ENCODE measurements at places on chromosomes 7 and 10.

GRCh38 chr7:5428478-5429252 lies 5.0 kb upstream of the TNRC18 start:
- DNase-seq, result no peak

DNA sequence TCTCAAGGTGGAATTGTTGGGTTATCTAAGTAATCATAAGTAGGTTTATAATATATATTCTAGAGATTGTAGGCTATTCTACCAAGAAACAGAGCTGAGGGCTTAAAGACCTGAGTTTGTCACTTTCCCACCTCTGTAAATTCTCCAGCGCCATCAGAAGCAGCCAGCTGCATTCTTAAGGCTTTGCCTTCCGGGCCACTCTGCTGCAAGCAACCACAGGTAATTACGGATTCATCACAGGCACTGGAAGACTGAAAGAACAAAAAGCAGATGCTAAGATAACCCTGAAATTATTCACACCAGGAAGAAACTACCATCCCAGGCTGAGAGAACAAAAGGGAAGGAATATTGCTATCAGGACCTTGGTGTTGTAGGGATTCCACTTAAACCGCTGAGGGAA lies 137.8 kb upstream of the JCAD start:
- no peak for DNase-seq

- no peak for DNase-seq
These were observed 1.7 kb downstream of the DIP2C start for GRCh38 chr10:687583-688311.

- DNase-seq, result no peak
These were observed 79.3 kb upstream of the IL6 start for GRCh38 chr7:22647451-22648257.

GRCh38 chr7:86207740-86208139 lies 436.0 kb upstream of the GRM3 start:
- DNase-seq, result no peak

DNA sequence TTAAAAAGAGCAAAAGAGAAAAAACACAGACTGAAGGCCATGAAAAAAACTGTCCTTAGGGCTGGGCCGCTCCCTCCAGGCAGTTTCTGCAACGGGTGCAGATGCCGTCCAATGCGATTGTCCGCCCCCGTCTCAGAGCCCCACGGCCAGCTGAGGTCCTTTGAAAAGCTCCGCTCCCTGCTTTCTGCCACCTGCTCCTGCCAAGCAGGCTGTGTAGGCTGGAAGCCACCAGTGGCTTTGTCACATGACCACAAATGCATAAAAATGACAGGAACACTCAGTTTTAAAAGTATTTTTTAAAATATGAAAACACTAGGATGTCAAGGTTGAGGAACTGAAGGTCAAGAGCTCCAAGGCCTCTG lies 71.7 kb downstream of the AMZ1 start:
- DNase-seq, result no peak

DNA sequence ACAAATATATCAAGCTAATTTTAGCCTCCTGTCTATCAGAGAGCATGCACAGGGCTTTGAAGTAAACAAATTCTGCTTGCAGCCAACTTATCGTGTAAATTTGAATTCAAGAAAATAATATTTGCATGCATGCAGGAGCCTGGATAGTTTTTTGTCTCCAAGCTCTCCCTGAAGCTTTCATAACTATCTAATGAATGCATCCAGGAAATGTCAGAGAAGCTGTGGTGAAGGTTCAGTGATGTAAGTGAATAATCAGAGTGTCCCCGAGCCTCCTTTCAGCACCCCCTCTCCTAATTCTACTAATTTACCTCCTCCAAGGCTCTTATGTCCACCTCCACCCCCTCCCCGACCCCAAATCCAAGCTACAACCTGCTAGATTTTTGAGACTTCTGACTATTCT lies 172.0 kb upstream of the ZNF32 start:
- DNase-seq, result no peak

DNA sequence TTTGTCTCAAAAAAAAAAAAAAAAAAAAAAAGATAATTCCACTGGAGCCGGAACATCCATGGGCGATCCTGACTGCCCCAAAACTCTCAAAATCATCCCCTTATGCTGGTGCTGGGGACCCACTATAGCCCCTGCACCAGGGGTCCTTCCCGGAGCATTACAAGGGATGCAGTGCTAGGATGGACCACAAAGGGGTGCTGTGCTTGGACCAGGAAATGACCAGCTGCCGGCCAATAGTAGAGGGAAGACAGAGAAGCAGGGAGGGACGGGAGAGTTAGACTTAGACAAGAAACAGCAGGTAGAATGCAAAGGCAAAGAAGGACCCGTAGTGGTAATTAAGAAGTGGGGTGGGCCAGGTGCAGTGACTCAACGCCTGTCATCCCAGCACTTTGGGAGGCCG lies 40.5 kb downstream of the RCC1L start:
- DNase-seq, result no peak

DNA sequence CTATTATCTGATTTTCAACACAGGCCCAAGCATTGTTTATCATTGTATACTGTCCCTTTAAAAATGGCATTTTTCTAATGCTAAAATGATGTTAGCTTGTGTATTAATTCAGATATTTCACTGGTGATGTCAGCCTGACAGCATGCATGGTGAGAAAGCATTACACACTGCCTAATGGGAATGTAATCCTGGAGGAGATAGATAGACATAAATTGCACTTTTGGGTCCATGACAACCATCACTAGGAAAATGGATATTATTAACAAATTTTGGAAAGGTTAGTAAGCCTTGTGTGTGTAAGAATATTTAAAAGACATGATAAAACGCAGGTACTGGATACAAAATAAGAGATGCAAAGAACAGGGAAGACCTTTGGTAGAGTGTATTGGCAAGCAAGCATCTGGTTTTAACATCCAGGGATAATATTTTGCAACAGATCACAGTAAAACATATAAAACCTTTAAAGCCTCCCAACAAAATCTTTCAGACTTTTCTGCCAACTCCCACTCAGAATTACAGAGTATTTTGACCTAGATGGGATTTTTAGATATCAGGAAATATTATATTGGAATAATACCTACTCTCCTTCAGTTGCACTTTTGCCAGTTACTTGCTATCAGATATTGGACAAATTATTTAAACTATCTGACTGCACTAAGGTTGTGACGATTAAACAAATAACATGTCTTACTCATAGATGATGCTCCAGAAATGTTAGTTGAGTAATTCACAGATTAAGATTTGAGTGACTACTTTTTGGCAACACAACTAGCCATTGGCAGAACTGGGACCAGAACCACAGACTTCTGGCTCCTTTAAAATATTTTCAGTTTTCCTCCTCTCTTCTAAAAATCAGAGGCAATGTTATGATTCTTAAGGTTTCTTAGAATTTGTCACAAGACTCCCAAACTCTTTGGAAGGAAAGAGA lies 291.6 kb upstream of the SEMA3C start:
- DNase-seq, result no peak

DNA sequence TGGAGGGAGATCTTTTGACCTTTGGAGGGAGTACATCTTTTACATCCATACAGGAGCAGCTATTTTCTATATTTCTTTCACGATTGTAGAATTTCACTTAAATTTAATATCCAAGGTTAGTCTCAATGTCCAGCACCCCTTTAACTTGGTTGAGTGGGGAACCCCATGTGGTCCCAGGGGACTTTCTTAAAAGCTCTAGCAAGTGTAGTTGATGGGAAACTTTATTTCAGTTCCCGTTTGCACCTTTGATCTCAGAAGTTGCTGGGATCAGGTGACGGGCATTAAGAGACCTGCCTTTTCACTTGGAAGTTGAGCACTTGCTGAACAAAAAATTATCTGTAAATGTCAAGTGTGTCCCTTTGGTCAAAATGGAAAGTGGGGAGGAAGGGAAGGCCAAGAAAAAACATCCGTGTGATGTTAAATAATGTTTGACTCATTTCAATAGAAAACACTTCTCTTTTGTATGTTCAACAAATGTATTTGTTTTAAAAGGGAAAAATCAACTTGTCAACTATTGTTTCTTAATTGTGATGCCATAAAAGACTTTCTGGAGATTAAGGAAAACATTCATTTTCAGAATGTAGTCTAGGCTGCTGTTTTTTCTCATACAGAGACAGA lies 370.1 kb upstream of the GALNT17 start:
- DNase-seq, result no peak

GRCh38 chr10:14016931-14017333 lies 313.8 kb downstream of the FRMD4A start:
- no peak for DNase-seq

GRCh38 chr7:90403174-90404113 lies at the start of gene CLDN12:
CLDN12 (plus strand) TSS chr7:90403461; CDS start chr7:90412677, 9,216 bp downstream.
- peak; percentile 45 for DNase-seq

DNA sequence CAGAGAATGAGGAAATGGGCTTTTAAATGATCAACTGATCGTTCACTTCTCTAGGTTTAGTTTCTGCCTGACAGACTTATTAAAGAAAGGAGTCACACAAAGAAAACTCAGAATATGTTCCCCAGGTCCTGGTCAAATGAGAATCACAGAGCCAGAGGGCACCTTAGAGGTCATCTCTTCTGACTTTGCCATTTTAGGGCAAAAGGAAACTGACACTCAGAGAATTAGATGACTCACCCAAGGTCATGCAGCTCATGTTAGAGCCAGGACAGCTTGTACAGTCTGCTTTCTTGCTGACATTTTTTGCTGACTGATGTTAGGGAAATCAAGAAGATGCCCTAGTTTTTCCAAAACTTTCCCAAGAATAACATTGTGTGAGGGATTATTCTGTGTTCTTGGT lies 312.7 kb upstream of the SP8 start:
- DNase-seq, result no peak

- DNase-seq, result no peak
These were observed 13.2 kb upstream of the NMT2 start for GRCh38 chr10:15181576-15182156.

- DNase-seq, result no peak
These were observed 3.4 kb downstream of the CAV1 start for GRCh38 chr7:116528008-116528789.

DNA sequence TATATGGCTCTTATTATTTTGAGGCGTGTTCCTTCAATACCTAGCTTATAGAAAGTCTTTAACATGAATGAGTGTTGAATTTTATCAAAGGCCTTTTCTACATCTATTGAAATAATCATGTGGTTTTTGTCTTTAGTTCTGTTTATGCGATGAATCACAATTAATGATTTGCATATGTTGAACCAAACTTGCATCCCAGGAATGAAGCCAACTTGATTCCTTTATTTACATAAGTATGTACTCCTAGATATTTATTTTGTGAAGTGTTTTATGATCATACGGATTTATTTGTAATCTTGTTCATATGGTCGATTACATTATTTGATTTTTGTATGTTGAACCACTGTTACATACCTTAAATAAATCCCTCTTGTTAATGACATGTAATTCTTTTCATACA lies 244.3 kb upstream of the KCND2 start:
- no peak for DNase-seq

DNA sequence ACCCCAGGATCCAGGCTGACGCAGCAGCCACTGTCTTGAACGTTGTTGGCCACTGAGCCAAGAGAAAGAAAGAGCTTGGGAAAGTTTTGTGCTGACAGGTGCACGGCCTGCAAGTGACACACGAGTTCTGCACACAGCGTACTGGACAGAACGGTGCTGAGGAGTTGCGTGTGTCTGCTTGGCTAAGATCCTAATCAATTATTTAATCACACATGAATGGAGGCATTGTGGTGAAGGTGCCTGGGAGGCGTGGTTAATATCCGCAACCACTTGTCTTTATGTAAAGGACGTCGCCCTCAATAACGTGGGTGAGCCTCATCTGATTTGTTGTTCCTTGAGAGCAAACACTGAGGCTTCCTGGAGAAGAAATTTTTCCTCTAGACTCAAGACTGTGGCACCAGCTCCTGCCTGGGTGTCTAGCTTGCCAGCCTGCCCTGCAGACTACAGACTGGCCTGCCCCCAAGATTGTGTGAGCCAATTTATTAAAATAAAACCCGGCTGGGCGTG lies 16.6 kb upstream of the GNA12 start:
- no peak for DNase-seq

GRCh38 chr7:44755698-44756627 lies 7.3 kb downstream of the ZMIZ2 start:
- no peak for DNase-seq

GRCh38 chr10:132143162-132143561 lies 43.6 kb upstream of the DPYSL4 start:
- DNase-seq, result no peak

DNA sequence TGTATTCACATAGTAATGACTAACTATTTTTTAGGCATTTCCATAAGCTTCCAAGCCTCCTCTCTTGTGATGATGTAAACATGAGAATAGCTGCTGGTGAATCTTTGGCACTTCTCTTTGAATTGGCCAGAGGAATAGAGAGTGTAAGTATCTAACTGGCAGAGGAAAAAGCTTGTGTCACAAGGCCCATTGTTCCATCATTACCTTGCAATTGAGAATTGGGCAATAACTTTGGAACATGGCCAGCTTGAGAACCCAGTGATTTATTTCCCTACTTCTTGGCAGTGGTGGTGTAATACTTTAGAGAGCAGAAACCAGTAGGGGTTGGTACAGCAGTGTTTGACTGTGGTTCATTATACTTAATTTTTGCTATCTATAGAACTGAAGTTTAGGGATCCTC lies 12.0 kb downstream of the IFRD1 start:
- DNase-seq, result no peak

GRCh38 chr7:21367081-21367480 lies 60.8 kb upstream of the SP4 start:
- DNase-seq, result no peak

- no peak for DNase-seq
These were observed 140.2 kb downstream of the AUTS2 start for GRCh38 chr7:69738396-69738951.

- no peak for DNase-seq
These were observed 60.2 kb downstream of the FIGNL1 start for GRCh38 chr7:50389961-50390360.

DNA sequence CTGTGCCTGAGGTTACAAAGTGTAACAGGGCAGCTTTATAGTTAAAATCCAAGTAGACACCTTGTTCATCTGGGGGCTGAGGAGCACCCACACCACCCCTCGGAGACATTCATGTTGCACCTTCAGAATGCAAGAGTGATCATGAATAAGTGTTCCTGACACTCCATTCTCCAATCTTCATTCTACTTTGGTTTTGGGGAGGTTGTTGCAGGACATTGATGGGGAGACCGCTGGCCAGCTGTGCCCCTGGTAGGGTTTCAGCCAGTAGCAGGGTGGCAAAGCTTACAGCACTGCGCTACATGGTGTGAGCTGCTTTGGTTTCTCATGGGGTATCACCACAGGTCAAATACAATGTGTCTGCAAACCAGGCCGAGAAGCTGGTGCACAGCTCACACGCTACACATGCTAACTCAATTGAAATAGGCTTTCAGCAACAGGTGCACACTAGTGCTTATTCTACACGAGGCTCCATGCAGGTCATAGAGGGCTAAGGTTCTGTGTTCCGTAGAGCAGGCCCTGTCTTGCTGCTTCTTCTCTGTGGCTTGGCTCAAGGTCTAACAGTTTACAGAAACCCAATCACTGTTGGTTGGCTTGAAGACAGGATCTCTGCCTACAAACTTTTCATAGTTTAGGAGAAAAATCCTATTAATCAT lies 317.4 kb upstream of the ZNF32 start:
- no peak for DNase-seq

- no peak for DNase-seq
These were observed 21.9 kb downstream of the ATXN7L1 start for GRCh38 chr7:105854498-105854897.

Data from activated naive CD8-positive, alpha-beta T cell treated with anti-CD3 and anti-CD28 coated beads, Interleukin-2, amount 50 U/mL, for 16 hours (primary cell).